ENCODE measurements at places on chromosomes 1 and 21.

- H3K36me3 ChIP-seq = peaks cover 35% of the 10 kb centered on the region
- H3K27ac ChIP-seq = peak within 1 kb of the TSS; percentile 99
- H3K27me3 ChIP-seq = no peaks in the 10 kb centered on the region
Measured at GRCh38 chr1:234610061-234610665, at the start of gene IRF2BP2. TSS of gene IRF2BP2 (minus strand) at chr1:234610178. CDS start at chr1:234609494, 684 bp downstream.

DNA sequence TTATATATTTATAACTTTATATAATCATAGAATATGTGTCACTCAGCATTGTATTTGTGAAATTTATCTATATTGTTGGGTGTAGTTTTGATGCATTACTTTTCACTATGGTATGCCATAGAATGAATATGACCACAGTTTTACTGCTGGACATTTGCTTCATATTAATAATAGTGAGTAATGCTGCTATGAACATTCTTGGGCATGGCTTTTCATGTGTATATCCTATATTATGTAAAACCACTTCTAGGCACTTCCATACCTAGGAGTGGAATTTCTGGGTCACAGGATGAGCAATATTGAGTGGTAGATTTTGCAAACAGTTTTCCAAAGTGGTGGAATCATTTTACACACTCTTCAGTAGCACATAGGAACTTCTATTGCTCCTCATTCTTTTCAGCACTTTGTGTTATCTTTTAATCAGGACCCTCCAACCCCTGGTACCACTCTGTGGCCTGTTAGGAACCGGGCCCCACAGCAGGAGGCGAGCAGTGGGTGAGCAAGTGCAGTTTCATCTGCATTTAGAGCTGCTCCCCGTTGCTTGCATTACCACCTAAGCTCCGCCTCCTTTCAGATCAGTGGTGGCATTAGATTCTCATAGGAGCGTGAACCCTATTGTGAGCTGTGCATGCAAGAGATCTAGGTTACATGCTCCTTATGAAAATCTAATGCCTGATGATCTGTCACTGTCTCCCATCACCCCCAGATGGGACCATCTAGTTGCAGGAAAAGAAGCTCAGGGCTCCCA lies 56.0 kb upstream of the CNIH3 start:
- no peak overlapping the region for H3K27ac ChIP-seq
- DNase-seq = no peak
- H3K4me1 ChIP-seq = no peaks in the 10 kb centered on the region
- H3K36me3 ChIP-seq = no peaks in the 10 kb centered on the region

DNA sequence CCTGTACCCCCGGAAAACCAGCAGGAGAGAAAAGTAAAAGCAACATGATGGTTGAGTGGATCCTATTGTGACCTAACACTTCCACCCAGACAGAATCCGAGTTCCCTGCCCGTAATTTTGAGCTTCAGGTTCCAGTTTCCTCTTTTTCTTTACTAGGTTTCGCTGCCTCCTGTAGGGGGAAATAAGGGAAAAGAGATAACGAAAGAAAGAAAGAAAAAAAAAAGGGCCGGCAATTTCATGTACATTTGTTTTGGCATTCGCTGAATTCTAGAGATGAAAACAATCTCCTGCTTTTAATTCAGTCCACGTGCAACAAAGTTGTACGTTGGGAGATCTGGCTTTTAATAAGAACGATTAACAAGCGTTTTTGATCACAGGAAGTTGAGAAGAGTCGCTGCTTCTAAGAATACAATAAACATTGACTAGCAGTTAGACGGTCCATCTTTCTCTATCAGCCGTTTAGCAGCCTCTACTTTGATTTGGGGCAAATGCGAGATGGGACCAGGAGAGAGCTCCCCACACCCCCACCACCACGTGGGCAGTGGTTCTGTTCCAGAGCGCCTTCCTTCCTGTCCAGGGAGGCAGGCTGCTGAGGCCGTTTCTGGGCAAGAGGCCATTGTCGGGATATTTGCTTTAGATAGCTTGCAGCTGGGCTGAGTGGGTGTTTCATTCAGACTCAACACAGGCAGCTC lies 155.9 kb upstream of the RUNX1 start:
- peak overlapping the region; percentile 76 for H3K4me3 ChIP-seq
- H3K36me3 ChIP-seq = no peaks in the 10 kb centered on the region
- H3K27ac ChIP-seq = peak overlapping the region; percentile 87
- H3K27me3 ChIP-seq = peaks cover 1% of the 10 kb centered on the region
- peaks cover 27% of the 10 kb centered on the region for H3K4me1 ChIP-seq
- no peak for DNase-seq

DNA sequence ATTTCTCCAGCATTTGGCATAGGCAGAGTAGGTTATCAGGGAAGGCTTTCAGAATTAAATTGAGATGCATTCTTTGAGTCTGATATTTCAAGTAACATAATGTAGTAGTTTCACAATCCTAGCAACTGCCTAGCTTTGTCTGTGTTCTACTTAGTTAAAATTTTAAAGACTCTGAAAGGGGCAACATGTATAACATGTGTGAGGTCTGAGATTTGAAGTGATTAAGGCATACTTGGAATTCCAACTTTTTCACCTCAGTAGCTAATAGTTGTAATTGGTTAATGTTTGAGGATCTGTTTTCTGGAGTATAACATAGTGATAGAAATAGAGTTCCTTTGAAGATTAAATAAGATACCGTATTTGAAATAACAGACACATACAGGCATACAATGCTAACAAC lies 335.2 kb upstream of the BEND5 start:
- H3K36me3 ChIP-seq = no peaks in the 10 kb centered on the region
- H3K27ac ChIP-seq = no peak overlapping the region
- DNase-seq = no peak
- H3K4me3 ChIP-seq = no peak overlapping the region
- no peaks in the 10 kb centered on the region for H3K27me3 ChIP-seq

DNA sequence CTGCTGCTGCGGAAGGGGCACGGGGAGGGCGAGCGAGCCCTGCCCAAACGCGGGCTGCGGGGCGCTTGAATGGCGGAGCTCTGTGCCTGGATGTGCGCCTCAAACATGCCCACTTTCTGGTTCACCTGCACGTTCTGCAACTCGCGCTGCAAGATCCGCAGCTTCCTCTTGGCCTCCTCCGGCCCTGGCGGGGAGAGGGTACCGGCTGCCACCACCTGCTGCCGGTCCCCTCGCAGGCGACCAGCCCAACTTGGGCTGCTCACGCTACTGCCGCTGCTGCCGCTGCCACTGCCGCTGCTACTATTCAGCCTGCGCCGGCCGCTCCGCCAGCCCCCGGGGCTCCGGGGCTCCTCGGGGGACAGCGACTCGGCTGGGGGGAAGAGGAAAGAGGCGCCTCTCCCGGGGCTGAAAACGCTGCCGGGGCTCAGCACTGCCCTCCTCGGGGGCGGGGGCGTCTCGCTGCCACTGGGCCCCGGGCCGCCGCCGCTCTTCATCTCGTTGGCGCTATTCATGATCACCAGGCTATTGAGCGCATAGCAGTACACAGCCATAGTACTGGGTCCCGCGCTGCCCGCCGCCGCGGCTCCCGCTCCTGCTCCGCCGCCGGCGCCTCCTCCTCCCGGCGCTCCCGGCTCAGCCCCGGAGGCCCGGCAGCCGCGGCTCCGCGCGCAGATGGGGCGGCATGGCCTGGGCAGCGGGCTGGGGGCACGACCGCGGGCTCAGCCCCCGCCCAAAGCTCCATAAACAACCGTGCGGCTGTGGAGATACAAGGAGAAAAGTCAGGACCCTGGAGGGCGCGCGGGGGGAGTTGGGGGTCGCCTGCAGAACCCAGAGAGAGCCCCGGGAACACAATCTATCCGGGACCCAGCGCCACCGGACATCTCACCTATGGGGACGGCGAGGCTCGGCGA lies 1.9 kb downstream of the ITPKB start:
- H3K4me3 ChIP-seq = peak overlapping the region; percentile 90
- H3K27me3 ChIP-seq = peaks cover 1% of the 10 kb centered on the region
- peaks cover 50% of the 10 kb centered on the region for H3K4me1 ChIP-seq

GRCh38 chr1:117015724-117016123 lies 14.2 kb downstream of the CD101 start:
- H3K4me3 ChIP-seq = no peak overlapping the region
- DNase-seq = no peak
- H3K27ac ChIP-seq = no peak overlapping the region
- peaks cover 46% of the 10 kb centered on the region for H3K4me1 ChIP-seq

DNA sequence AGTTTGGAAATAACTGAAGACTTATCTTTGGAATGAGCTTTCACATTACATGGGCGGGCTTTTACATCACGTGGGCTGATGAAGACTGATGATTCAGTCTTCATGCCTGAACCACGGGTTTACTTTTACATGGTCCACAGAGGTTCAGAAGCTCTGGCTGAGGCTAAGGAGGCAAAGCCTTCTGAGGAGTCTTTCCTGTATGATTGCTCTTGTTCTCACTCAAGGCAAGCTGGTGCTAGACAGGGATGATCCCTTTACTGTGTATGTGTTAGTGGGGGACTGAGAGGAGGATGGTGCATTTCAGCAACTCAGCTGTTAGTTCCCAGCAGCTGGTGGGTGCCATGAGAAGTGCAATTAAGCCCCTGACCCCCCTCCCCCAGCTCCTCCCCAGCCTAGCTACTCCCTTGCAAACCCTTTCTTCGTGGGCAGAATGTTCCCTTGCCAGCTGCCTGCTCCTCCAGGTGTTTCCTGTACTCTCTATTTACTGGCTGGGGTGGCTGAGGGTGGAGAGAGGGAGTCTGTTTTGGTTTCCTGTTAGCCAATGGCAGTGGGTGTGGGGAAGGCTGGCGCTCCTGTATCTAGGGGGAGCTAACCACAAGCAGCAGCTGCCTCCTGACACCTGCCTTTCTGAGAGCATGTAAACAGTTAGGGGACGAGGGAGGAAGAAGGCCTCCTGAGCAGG lies 15.4 kb downstream of the BTG2 start:
- H3K4me3 ChIP-seq = peak overlapping the region; percentile 55
- H3K27ac ChIP-seq = peak overlapping the region; percentile 59
- peak; percentile 67 for DNase-seq
- peaks cover 2% of the 10 kb centered on the region for H3K27me3 ChIP-seq

GRCh38 chr1:35080171-35080854 lies 1.1 kb downstream of the ZMYM1 start:
- H3K4me3 ChIP-seq = peak overlapping the region; percentile 98
- no peaks in the 10 kb centered on the region for H3K27me3 ChIP-seq
- DNase-seq = no peak
- H3K36me3 ChIP-seq = peaks cover 8% of the 10 kb centered on the region

DNA sequence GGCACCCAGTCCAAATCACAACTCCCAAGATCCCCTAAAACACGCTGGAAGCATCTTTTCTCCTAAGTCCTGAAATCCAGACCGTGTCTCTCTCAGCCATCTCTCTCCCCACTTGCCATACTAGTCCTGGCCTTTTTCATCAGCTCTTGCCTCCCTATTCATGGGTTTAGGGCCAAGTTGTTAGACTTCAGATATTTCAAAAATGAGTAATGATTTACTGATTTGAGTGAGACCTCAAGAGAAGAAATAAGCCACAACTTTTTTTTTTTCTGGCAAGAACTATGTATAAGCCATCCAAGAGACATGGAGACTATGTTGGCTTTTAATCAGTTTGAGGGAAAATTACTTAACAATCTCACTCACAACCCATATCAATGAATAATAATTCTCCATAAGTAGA lies 62.5 kb downstream of the TBX15 start:
- no peaks in the 10 kb centered on the region for H3K4me1 ChIP-seq
- no peak overlapping the region for H3K4me3 ChIP-seq
- H3K27ac ChIP-seq = no peak overlapping the region

DNA sequence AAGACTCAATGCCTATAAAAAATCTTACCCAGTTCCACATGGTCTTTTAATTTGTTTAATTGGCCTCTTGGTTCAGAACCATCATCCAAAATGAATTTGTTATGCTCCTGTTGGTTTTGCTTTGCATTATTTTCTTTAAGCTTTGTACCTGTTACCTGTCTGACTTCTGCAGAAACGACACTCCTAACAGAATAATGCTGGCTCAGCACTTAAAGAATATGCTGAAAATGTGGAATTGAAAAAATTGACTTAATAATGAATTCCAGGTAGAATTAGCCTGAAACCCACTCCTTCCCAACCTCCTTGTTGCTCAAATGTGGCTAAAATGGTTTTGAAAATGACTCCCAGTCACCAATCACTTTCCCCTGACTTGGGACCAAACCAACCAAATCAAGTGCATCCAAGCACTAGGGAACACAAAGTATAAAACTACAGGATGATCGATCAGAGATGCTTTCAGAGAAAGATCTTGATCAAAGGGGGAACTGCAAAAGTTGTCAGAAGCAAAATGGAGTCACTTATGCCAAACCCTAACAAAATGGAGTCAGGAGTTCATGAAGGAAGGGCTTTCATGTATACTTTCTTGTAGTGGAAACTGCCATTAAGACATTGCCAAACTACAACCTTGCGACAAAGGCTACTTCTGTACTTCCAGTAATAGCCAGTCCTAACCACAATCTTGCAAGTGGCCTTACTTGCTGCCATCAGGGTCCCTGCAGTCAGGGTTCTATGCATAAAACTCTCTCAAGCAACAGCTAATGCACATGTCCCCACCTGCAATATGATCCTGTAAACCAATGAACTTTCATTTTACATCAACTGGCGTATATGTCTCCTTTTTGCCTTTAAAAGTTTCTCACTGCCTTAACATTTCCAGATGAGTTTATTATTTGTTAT lies 5.4 kb downstream of the GBP7 start:
- H3K4me1 ChIP-seq = peaks cover 16% of the 10 kb centered on the region
- no peak for DNase-seq
- H3K4me3 ChIP-seq = no peak overlapping the region

DNA sequence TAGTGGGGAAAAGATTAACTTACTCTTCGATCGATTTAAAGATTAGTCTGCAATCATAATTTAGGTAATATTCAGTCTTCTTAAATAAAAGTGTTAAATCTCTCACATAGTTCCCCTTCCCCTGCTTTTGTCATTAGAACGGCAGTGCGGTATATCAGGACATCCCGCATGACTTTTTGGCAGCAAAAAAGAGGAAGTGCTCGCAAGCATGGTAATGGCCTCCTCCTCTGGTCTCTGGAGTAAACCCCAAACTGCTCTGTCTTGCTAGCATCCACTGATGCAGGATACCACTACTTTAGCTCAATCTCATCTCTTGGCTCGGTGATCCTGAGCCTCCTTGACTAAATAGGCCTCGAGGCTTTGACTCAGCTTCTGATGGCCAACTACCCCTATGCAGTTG lies 78.7 kb upstream of the VAV3 start:
- no peak for DNase-seq
- no peak overlapping the region for H3K4me3 ChIP-seq
- H3K27me3 ChIP-seq = peaks cover 3% of the 10 kb centered on the region
- no peak overlapping the region for H3K27ac ChIP-seq
- H3K36me3 ChIP-seq = peaks cover 3% of the 10 kb centered on the region

GRCh38 chr1:35259561-35259960 lies 8.9 kb upstream of the ZMYM4 start:
- H3K27me3 ChIP-seq = peaks cover 13% of the 10 kb centered on the region
- DNase-seq = no peak
- H3K36me3 ChIP-seq = no peaks in the 10 kb centered on the region
- peaks cover 1% of the 10 kb centered on the region for H3K4me1 ChIP-seq

DNA sequence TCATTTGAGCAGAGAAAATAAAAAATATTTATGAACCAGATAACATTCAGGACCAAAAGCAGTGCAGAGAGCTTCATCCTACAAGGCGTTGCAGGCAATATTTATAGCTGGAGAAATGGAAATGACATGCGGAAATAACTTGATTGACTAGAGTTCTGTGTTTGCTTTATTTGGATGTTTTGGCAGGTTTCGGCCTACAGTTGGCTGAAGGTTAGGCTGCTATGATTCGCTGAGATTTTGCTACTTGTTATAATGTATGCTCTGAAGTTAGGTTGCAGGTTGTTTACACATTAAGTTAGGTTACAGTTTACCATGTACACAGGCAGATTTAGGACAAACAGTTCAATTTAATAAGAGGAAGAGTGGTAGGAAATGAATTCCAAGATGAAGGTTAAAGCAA lies 632 bp upstream of the OR13G1 start:
- H3K27ac ChIP-seq = no peak overlapping the region
- no peak overlapping the region for H3K4me3 ChIP-seq
- no peaks in the 10 kb centered on the region for H3K4me1 ChIP-seq
- no peaks in the 10 kb centered on the region for H3K36me3 ChIP-seq
- no peak for DNase-seq

Data from activated T-helper 1 cell treated with anti-CD3 and anti-CD28 coated beads, Interleukin-12 subunit alpha, Interleukin-12 subunit beta, Interleukin-2, Interleukin-4 antibody, amounts not matched to agents 30 ng/mL and 10 ng/mL and 1 ng/mL, durations not matched to agents 14 hours and 24 hours and 36 hours (primary cell).